ENCODE measurements at places on chromosomes 12 and 14.

- no peak for DNase-seq
Observed at GRCh38 chr12:104846056-104846767, 111.9 kb downstream of the SLC41A2 start.

- DNase-seq: no peak
Observed at GRCh38 chr14:34629657-34630529, at the start of gene SNX6. Gene SNX6 (minus strand): TSS chr14:34630148. CDS start chr14:34630116, 32 bp downstream.

- no peak for DNase-seq
Observed at GRCh38 chr12:117148642-117149041, 41.6 kb downstream of the FBXO21 start.

DNA sequence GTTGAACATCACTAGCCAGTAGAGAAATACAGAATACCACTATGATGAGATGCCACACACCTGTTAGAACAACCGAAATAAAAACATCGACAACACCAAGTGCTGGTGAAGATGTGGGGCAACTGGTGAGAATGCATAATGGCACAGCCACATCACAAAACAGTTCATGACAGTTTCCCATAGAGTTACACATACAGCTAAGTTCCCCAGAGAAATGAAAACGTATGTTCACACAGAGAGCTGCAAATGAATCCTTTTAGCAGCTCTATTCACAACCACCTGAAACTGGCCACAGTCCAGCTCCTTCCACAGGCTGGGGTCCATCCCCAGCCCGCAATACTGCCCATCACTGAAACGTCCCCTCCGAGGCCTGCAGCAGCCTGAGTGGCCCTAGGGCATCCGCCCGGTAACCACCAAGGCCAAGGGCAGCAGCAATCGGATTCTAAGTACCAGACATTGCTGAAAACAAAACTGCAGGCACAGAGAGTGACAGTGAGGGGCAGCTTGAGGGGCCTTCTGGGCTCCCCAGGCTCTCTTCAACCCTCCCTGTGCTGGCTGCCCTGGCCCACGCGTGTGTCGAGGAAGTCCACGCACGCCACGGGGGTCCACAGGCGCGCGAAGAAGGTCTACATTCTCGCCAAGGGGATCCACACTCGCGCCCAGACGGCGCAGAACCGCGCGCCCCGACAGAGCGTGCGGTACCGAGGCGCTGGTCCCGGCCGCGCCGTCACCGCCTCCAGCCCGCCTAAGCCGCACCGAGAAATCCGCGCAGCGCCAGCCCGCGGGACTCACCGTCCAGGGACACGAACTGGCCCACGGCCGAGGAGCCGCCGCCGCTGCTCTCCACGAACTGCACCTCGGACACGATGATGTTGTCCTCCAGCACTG, 903 bp downstream of the BRF1 start:
- no peak for DNase-seq

DNA sequence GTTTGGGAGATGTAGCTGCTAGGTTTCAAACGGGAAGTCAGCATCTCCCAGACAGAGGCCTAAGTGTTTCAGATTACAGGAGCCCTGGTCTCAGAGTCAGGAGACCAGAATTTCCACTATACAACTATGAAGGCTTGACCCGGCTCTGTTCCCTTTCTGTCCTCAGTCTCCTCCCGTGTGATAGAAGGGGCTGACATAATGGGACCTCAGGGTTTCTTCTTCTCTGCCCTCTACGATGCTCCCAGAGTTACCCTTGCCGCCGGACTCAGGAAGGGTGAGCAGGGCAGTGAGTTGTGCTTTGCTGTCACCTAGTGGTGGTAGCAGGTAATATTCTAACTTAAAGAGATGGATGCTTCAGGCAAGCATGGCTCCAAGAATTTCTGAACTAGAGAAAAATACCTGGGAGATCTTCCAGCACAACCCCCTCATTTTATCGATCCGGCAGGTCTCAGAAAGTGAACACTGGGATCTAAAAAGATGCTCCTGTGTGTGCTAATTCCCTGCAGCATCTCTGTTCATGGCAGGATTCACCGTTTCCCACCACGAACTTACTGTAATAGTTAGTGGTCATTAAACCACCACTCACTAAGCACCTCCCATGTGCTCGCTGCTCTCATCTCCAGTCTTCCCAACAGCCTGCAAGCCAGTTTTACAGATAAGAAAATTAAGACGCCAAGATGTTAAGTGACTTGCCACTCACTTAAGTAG, 84.4 kb downstream of the VWF start:
- DNase-seq: peak; percentile 44

DNA sequence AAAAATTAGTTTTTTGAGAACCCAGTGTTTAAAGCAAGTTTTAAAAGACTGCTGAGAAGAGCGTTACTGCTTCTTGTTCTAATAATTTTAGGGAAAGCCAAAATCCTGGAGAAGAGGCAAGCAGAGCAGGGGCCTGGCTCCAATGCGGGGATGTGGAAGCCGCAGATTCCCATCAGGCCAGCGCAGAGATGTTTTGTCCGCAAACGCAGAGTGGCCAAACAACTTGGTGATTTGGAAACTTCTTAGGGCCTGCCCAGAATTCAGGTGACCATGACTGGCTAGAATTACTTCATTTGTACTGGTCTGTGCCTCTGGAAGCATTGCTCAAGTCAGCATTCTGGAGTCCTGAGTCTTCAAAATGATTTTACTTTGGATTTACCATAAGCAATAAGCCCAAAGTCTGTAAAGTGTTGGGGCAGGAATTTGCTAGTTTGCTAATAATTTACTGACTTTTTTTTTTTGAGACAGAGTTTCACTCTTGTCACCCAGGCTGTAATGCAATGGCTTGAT, 208.4 kb downstream of the PPM1H start:
- DNase-seq: no peak

DNA sequence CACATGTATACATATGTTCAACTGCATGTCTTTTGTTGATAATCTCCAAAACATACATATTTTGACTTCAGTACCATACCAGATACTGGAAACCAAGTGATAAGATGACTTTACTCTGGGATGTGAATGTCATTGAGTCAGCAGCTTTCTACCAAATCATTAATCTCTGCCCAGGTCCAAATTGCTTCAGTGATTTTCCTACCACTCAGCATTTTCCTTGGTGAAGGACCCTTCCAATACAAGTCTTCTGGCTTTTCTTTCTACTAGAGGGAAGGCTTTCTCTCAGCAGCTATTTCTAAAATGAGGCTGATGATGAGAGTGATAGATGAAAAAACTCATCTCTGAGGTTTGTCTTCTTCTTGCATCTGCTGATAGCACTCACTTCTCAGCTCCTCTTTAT, 1008.5 kb downstream of the NRXN3 start:
- no peak for DNase-seq

DNA sequence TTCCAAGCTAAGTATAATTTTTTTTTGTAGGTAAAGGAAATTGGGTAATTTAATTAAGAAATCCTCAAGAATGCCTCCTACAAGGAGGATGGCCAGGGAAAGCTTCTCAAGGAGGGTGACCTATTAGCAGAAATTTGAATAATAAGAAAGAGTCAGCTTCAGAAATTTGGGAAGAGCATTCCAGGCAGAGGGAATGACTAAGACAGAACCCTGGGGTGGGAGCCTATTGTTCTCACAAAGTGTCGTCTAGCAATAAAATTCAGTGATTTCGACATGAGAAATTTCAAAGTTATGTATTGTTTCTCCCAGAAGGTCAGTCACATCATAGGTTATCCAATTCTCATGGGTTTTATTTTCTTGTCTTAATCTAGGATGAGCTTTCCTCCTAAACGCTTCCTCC, 1168.4 kb downstream of the AACS start:
- no peak for DNase-seq

DNA sequence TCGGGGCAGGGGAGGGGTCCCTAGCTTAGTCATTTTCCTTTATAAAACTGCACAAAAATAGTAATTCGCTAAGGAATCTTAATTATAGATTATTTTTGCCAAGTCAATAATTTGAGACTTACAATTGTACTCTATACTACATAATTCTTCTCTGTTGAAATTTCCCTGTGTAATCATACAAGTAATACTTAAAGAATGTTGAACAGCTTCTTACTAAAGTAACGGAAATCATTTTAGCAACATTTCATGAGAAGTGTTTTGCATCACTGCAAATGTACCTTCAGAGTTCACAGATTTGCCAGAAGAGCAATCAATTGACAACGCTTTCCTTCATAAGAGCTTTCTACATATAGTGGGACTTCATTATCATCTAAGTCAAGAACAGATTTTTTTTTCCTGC, 7.9 kb upstream of the GNG2 start:
- no peak for DNase-seq

GRCh38 chr14:61484031-61484430, 162.7 kb downstream of the PRKCH start:
- no peak for DNase-seq

DNA sequence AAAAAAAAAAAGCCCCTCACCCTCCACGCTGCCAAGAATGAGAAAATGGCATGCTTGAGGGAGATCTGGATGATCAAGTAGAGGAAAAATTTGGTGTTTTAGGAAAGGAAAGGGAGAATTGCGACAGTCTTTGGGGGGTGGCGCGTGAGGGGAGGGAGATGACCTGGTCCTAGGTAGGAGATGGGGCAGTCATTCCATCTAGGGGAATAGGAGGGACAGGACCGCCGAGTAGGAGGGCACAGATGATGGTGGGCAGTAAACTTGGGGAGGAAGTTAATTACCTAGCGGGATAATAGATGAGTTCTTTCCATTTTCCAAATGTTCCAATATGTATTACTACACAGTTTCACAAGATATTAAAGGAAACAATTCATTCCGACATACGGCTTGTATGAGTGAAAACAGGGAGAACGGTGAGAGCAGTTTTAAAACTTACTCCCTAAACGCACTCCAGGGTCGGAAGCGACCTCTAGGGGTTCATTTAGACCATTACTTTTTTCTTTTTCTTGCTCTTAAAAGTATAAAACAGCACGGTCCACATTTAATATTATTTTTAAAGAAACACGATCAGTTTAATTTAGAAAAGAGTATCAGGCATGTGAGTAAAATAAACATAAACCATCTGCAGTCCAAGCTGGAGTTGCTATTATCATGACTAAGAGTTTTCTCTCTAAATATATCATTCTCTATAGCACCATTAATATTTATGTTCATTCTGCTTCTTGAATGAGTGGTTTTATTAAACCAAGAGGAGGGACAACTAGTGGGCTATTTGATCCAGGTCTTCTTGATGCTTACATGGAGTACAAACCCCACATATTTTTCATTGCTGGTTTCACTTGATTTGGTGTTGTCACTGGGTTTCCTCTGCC, 3.0 kb upstream of the FNTB start:
- peak; percentile 41 for DNase-seq

- DNase-seq: peak; percentile 79
Observed at GRCh38 chr14:71693381-71693780, 238.8 kb upstream of the RGS6 start.

Measured in smooth muscle cell of the brain vasculature (primary cell).